GM12891 (cell line): ENCODE measurements at places on chromosomes 7 and 10.

DNA sequence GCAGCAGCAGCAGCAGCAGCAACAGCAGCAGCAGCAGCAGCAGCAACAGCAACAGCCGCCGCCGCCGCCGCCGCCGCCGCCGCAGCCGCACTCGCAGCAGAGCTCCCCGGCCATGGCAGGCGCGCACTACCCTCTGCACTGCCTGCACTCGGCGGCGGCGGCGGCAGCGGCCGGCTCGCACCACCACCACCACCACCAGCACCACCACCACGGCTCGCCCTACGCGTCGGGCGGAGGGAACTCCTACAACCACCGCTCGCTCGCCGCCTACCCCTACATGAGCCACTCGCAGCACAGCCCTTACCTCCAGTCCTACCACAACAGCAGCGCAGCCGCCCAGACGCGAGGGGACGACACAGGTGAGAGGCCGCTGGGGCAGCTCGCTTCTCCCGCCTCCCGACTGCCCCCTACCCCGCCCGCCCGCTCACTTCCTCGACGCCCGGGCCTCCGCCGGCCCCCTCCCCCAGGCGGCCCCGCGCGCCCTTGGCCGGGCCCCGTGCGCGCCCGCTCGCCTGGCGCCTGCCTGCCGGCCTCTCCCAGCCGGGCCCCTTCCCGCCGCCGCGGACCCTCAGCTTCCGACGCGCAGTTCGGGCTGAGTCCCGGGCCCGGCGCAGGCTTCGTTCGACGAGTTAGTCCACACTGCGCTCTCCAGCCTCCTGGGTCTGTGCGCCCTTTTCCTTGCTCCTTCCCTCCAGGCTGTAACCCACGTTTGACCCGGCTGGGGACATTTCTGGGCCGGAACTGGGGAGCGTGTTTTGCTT lies 882 bp downstream of the DLX6 start:
- DNase-seq = peak; percentile 53

- no peak for DNase-seq
Measured at GRCh38 chr10:32927750-32928149, 30.3 kb downstream of the ITGB1 start.

DNA sequence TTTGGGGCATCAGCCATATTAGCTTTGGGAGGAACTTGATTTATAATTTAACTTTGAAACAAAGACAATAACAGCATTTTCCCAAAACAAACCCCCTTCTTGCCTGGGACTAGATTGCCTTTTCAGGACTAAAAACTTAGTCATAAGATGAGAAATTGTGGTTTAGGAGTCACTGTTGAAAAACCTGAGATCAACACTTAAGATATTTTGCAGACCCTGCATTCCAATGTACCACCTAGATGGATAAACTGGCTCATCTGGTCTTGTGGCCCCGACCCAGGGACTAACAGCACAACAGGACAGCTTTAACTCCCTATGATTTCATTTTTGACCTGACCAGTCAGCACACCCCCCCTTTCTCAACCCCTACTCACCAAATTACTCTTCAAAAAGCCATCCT lies 1165.4 kb downstream of the XPNPEP1 start:
- no peak for DNase-seq

DNA sequence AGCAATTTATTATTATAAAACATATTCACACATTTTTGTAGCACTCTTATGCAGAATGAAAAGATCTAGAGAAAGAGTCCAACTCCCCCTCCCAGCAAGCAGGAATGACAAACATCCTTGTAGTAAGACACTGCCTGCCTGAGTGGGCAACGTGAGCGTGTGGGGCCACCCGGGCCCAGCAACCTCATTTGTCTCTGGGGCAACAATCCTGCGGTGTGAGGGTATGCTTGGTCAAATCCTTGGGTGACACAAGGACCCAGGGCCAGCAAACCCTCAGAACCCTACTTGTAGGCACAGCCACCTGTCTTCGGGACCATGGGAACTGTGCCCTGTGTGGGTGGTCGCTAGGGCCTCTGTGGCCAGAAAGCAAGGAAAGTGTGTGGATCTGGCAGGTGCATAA lies 10.7 kb downstream of the RHEB start:
- no peak for DNase-seq

DNA sequence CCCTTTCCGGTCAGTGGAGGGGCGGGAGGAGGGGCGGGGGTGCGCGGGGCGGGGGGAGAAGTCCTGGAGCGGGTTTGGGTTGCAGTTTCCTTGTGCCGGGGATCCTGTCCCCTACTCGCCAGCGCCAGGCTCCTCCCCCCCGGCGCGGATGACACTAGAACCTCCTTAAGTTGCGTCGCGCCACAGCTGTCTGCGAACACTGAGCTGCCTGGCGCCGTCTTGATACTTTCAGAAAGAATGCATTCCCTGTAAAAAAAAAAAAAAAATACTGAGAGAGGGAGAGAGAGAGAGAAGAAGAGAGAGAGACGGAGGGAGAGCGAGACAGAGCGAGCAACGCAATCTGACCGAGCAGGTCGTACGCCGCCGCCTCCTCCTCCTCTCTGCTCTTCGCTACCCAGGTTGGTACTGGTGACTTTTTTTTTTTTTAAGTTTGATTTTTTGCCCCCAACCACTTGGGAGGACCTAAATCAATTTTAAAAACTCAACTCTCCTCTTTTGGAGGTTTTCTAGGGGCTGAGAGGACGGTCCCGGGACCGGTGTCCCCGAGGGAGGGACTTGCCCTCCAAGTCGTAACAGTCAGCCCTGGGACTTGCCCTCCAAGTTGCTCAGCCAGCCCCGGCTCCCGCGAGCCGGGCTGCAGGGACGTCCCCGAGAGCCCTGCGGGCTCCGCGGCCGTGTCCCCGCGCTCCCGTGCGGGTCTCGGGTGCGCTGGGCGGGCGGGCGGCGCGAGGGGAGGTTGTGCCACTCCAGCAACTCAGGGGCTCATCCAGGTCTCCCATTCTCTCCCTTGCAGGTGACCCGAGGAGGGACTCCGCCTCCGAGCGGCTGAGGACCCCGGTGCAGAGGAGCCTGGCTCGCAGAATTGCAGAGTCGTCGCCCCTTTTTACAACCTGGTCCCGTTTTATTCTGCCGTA lies at the start of gene GATA3:
Gene GATA3 (plus strand): TSS at position 195 of the 914 bp plus-strand sequence. CDS start 968 bp downstream, outside the sequence.
- peak; percentile 75 for DNase-seq

DNA sequence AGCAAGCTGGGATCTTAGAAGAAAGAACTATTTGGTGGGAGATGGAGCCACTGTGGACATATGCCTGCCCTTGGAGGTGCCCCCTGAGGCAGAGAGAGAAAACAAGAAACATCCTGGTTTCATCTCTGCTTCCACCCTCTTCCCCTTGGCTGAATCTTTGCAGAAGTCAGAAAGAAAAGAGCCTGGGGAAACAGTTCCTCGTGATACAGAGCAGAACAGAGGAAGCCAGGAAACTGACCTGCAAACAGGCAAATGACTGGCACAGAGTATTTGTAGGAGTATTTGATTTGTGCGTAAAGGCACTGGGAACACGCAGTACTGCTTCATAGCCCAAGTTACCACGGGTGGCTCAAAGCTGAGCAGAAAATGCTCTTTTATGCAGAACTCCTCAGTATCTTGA lies 7.0 kb upstream of the KEL start:
- DNase-seq = no peak

GRCh38 chr7:108972004-108972403 lies 402.3 kb downstream of the DNAJB9 start:
- DNase-seq = no peak

- DNase-seq = no peak
Measured at GRCh38 chr7:84017651-84018050, 176.9 kb downstream of the SEMA3A start.

- peak; percentile 85 for DNase-seq
Measured at GRCh38 chr10:131885391-131886165, 15.2 kb upstream of the PPP2R2D start.

- no peak for DNase-seq
Measured at GRCh38 chr10:59631882-59632807, 77.5 kb downstream of the SLC16A9 start.
